ENCODE measurements at places on chromosomes 1 and 21. TPM values are rescaled to one million over a fixed set of nuclear protein-coding genes. Genes with fewer than 3 reads are reported as not detected.

ACTN2 gene
- total RNA-seq: 138 TPM

SPRR3 gene
- not detected for total RNA-seq

LIN28A gene
- total RNA-seq: not detected

SGIP1 gene
- 158 TPM for total RNA-seq

TMPRSS3 gene
- not detected for total RNA-seq

PLCH2 gene
- total RNA-seq: 11.0 TPM

MX1 gene
- 6.6 TPM for total RNA-seq

GFI1 gene
- total RNA-seq: not detected

MX2 gene
- total RNA-seq: 0.31 TPM

ADCY10 gene
- 0.63 TPM for total RNA-seq

PODN gene
- 0.94 TPM for total RNA-seq

KLF18 gene
- total RNA-seq: not detected

DAP3 gene
- total RNA-seq: 49.8 TPM

MCL1 gene
- 113 TPM for total RNA-seq

LHX8 gene
- 0.31 TPM for total RNA-seq

TMCO4 gene
- 0.63 TPM for total RNA-seq

PTGS2 gene
- 0.94 TPM for total RNA-seq

VWA5B1 gene
- total RNA-seq: 0.63 TPM

SARS1 gene
- 164 TPM for total RNA-seq

LUZP1 gene
- total RNA-seq: 10.3 TPM

GLRX2 gene
- 11.6 TPM for total RNA-seq

MROH7 gene
- 2.5 TPM for total RNA-seq

LCE4A gene
- not detected for total RNA-seq

Measured in parietal lobe (tissue), 2 donors.